ENCODE measurements at places on chromosomes 4 and X. TPM values are rescaled to one million over a fixed set of nuclear protein-coding genes. Genes with fewer than 3 reads are reported as not detected.

The SSX2 gene
- not detected for total RNA-seq

The IL1RAPL1 gene
- 1.2 TPM for total RNA-seq

The CYBB gene
- 25.0 TPM for total RNA-seq

The CD99 gene
- total RNA-seq, result 552 TPM

The GPC4 gene
- total RNA-seq, result 45.7 TPM

The PNMA6F gene
- not detected for total RNA-seq

The SPANXD gene
- total RNA-seq, result not detected

The PAGE5 gene
- total RNA-seq, result not detected

The SLC10A7 gene
- total RNA-seq, result 9.3 TPM

The ITGB1BP2 gene
- total RNA-seq, result 10.7 TPM

The TLR3 gene
- total RNA-seq, result 3.0 TPM

The CPEB2 gene
- 39.2 TPM for total RNA-seq

The FMR1NB gene
- not detected for total RNA-seq

The CXCL11 gene
- total RNA-seq, result not detected

The TBX22 gene
- total RNA-seq, result not detected

The TMEM31 gene
- not detected for total RNA-seq

The IL3RA gene
- total RNA-seq, result 2.8 TPM

The BANK1 gene
- total RNA-seq, result 1.1 TPM

The IL9R gene
- not detected for total RNA-seq

The RIBC1 gene
- total RNA-seq, result 0.82 TPM

The CLGN gene
- total RNA-seq, result 3.0 TPM

The MAML3 gene
- total RNA-seq, result 16.3 TPM
